ENCODE measurements at places on chromosomes 4 and X.

DNA sequence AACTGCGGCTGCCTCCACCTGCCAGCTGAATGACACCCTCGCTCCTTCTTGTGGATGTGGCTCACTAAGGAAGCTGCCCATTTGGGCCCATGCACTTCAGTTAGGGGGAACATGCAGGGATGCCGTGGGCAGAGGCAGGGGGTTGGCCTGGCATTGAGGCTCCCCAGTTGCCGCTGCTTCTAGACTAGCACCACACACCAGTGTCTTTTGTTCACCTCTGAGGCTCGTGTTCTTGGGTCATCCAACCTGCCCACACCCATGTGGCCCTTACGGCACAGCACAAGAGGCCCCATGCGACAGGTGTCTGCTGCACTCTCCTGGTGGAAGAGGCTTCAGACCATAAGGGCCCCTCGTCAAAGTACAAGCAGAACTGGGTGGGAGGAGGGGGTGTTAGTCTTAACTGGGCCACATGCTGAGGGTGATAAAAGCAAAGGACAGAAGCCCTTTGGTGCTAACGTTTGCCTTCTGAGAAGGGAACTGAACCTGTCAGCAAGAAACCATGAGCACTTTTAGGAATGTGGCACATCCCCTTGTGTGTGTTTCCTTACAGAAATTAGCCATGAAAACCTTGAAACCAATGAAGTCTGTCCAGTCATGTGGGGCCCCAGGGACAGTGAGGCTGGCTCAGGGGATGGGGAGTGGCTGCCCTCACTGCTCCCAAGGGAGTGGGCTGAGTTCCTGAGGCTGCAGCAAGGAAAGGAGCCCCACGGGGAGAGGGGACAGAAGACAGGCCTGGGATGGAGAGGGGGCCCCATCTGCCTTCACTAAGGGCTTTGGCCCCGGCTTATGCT is 39.2 kb downstream of the MAP7D3 start:
- no peak for DNase-seq

DNA sequence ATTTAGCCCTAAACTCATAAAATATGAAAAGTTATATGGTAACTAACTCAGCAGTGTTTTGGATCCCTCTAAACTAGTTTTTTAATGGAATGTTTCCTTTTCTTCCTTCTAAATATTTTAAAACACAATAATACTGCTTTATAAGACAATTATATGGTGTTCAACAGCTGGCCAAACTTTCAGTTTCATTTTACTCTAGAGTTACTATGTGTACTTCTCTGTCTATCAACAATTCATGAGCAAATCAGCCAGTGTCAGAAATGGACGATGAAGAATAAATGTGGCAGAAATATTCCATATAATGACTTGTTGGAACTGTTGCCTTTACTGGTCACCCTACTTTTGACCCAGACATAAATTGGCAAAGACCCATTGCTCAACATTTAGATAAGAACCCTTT is 64.8 kb upstream of the CXXC4 start:
- DNase-seq, result no peak

- DNase-seq, result no peak
Measured at GRCh38 chrX:68912113-68912512, 83.3 kb downstream of the EFNB1 start.

DNA sequence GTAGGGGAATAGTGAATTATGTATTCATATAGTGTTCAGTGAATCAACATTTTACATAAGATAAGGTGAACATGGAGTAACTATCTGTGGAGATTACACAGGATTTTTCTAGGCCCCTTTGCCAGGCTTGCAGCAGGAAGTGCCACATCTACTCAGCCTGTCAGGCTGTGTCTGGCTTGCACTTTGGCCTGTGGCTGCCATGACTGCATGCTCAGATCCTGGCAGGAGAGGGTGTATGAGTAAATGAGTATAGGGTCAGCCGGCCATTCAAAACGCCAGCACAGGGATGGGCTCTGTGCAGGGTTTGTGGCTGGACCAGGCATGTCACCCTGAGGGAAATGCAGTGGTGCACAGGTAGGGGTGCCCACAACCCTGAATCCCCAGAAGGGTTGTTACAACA is 51.9 kb downstream of the UBQLN2 start:
- DNase-seq, result no peak

DNA sequence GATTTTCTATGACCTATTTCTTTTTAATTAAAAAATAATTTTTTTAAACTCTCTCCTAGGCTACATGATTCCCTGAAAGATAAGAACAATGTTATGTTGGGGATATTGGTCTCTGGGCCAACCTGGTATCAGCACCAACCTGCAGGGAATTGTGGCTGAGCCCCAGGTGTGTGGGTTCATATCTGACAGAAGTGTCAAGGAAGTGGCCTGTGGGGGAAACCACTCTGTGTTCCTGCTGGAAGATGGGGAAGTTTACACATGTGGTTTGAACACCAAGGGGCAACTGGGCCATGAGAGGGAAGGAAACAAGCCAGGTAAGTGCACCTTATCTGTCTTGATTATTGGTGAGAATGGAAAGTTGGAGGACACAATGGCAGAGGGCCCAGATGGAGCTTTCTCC is 13.5 kb downstream of the HERC3 start:
- DNase-seq, result no peak

GRCh38 chrX:73916931-73917667 is 354.1 kb downstream of the CHIC1 start:
- no peak for DNase-seq

GRCh38 chr4:31974490-31975002 is 1254.4 kb downstream of the PCDH7 start:
- no peak for DNase-seq

DNA sequence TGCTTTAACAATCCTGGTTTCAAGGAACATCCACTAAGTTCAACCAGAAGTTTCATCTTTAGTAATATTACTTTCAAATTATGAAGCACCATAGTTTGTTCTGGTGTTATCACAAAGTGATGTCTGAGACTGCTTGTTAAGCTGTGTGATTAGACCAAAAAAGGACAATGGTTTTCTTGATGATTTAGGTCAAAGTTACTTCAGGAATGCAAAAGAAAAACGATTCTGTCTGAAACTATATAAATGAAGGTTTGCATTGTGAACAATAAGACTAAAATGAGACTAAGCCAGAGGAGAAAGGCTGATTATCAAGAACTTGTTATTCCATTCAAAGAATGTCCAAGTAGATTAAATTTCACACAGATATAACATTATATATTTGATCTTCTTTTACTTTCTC is 122.4 kb upstream of the ETNPPL start:
- no peak for DNase-seq

DNA sequence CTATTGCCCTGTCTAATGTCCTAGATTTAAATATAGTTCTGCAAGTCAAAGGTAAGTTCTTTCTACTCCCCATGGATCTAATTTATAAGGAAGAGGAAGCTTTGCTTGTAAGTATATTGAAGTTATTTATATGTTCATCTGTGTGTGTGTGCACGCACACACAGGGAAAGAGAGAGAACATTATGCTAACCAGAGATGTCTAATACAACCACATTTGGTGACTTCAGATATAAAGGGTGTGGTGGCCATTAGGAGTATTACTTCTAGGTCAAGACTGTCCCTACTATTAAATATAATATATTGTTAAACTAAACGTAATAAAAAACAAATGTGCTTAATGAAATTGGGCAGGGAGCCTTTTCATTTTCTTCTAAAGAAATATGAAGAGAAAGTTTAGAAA is 4.1 kb downstream of the DCK start:
- DNase-seq, result no peak

DNA sequence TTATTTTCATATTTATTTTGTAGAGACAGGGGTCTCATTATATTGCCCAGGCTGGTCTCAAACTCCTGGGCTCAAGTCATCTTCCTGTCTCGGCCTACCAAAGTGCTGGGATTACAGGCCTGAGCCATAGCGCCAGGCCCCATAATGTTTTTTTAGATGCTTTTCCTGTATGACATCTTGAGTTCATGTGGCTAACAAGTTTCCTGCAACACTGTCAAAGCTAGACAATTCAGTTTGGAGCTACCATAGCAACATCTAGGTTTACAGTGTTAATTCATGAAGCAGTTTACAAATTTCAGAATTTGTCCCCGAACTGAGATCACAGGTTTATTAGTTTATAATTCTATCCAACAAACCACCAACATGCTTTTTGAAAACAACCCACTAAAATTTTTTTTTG is 6.4 kb upstream of the IL13RA2 start:
- no peak for DNase-seq

DNA sequence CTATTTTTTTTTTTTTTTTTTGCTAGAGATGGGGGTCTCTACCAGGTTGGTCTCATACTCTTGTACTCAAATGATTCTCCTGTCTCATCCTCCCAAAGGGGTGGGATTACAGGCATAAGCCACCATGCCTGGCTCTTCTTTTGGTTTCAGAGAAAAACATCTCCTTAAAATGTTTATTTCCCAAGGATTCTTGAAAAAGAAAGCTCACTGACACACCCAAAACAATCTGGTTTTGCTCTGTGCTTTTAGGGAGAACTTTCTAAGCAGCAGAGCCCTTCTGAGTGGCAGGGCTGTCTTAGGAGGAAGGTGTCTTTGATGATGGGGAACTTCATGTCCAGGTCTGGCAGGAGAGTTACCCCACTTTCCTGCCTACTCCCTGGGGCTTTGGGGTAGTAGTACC is 1.2 kb downstream of the SOD3 start:
- DNase-seq, result no peak

GRCh38 chr4:3485011-3485791 is 22.1 kb downstream of the DOK7 start:
- no peak for DNase-seq

DNA sequence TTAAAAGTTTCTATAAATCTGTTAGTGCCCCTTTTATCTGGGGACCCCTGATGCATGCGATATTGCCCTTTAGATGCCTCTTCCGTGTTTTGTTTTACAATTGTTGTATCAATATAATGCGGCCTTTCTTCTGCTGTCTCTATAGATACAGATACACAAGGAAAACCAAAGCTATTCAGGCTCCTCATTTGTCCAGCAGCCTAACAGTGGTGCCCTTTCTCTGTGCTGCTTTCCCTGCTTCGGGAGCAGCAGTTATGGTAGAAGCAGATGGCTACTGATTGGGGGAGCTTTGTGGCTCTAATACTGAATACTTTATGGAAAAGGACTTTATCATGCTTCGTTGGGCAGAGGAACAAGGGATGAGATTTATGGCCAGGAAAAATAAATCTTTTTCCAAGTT is 10.6 kb upstream of the PRDM8 start:
- no peak for DNase-seq

GRCh38 chr4:76060506-76060905 is 14.0 kb upstream of the ART3 start:
- DNase-seq, result no peak

DNA sequence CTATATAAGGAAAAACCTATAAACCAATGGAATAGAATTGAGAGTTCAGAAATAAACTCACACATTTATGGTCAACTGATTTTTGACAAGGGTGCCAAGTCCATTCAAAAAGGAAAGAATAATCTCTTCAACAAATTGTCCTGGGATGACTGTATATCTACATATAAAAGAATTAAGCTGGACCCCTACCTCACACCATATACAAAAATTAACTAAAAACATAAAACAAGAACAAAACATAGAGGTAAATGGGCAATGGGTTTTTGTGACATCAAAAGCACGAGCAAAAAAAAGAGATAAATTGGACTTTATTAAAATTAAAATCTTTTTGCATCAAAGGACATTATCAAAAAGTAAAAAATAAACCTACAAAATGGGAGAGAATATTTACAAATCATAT is 15.5 kb upstream of the EXOC1 start:
- no peak for DNase-seq

DNA sequence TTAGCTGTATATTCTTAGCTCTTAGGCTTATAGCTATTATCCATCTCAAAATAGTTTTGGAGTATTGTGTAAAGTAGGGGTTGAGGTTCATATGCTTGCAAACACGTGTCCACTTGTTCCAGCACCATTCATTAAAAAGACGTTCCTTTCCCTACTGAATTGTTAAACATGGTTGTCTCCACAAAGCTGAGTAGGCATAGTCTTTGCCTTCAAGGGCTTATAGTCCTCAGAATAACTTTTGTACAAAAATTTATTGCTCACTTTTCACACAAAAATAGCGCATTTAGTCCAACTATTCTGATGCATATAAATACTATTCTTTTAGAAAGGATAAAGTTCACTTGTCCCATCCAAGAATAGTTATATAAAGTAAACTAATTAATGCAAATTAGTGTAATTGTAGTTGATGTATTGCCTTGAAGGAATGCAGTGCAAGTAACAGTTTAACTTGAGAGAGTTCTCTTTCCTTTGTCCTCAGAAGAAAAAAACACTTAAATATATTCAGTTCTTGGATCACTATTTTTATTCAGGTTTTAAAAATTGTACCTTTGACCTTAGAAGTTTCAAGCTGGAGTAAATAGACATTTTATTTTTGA is 14.1 kb downstream of the LRIT3 start:
- no peak for DNase-seq

GRCh38 chr4:24471486-24472160 is 112.7 kb downstream of the DHX15 start:
- no peak for DNase-seq

GRCh38 chr4:133146574-133147241 is 2.4 kb upstream of the PCDH10 start:
- DNase-seq, result no peak

DNA sequence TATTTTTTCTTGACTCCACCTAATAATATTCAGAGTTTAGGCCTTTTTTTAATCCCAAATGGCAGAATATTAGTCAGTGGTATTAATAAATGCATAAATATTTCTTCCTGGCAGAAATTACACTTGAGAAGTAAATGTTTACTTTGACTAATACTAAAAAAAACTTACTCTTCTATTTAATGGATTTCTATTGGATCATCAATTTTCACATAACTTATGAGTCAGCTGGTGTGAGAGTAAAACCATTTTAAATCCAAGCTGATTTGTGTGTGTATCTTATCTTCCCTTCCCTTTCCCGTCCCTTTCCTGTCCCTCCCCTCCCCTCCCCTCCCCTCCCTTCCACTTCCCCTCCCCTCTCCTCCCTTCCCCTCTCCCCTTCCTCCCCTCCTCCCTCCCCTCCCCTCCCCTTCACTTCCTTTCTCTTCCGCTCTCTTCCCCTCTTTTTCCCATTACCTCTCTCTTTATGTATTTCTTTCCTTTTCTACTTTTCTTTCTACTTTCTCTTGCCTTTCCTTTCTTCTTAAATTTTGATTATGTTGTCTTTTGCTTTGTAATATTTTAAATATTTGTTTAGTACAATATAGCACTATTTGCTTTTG is 630.1 kb upstream of the EPHA5 start:
- DNase-seq, result no peak

DNA sequence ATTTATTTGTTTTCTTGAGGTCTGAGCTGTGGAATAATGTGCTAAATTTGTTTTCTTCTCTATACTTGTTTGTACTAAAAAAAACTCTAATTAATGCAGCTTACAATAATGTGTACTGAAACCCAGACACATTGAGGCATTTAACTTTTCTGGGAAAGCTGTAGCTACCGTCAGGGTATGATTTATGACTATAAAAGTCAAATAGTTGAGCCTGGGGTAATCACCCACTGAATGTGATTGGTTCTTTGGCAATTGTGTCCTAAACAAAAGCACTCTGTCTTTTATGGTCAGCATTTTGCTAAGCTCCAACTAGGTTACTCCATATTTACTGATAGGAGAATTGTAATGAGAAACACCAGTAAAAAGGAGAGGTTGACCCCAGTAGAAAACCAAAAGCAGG is 65.9 kb upstream of the CBLL2 start:
- no peak for DNase-seq

Data from activated gamma-delta T cell treated with anti-CD3 and anti-CD28 coated beads, Interleukin-2, amount 50 U/mL, for 16 hours (primary cell).